ENCODE measurements at places on chromosomes 1 and 21. TPM values are rescaled to one million over a fixed set of nuclear protein-coding genes. Genes with fewer than 3 reads are reported as not detected.

- no peak for DNase-seq
These were observed 249.1 kb downstream of the C1orf94 start for GRCh38 chr1:34425785-34426184.

- DNase-seq = no peak
These were observed 10.7 kb downstream of the EPHB2 start for GRCh38 chr1:22721122-22721873.

GRCh38 chr1:155976913-155977689 is 1.2 kb downstream of the ARHGEF2 start:
- DNase-seq = no peak

DNA sequence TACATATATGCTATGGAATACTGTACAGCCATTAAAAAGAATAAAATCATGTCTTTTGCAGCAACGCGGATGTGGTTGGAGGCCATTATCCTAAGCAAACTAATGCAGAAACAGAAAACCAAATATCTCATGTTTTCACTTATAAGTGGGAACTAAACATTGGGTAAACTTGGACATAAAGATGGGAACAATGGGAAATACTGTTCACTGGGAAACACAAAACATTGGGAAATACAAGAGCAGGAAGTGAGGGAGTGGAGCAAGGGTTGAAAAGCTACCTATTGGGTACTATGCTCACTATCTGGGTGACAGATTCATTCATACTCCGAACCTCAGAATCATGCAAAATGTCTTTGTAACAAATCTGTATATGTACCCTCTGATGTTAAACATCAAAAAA is 17.3 kb upstream of the PPT1 start:
- DNase-seq = no peak

TCP10L gene
- 0.66 TPM for total RNA-seq

NEK2 gene
- not detected for total RNA-seq

DNA sequence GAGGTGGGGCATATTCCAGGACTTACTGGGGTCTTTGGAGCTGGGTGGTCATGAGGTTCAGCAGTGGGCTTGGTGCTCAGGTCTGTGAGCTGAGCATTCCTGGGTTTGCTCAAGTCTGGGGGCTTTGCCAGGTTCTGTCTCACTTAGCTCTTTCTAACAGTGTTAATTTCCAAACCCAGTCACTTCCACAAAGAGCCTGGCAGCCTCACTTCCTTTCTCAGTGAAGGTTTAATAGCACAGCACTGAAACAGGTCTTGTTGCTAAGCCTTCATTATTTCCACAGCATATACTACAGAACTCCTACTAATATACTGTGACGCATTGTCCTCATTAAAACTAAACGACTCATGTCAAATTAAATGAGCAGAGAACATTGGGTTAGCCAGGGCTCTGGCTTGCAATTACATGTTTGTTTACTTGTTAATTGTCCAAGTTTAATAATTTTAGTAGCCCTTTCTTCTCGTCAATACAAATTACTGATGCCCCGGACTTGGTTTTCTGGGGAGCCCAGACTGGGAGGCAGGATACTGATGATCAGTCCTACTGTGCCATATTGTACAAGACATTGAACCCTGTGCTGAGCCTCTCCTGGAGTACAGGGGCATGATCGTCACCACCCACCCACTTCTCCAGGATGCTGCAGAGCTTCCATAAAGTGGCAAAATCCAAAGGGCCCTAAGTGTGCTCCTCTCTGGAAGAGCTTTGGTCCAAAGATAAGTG is 170.7 kb downstream of the IER5 start:
- no peak for DNase-seq

PCP4 gene
- 2.3 TPM for total RNA-seq

DNA sequence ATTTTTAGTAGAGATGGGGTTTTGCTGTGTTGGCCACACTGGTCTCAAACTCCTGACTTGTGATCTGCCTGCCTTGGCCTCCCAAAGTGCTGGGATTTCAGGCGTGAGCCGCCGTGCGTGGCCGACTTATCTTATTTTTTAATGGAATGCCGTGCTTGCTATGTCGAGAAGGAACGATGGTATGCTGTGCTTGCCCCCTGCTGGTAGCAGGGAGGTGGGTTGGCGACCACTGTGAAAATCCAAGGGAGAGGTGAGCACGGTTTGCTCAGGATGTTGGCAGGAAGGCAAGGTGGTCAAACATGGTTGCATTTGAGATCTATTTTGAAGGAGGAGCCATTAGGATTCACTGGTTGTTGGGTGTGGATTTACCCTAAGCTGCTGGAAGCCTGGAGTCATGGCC is 45.8 kb upstream of the RCC2 start:
- DNase-seq = no peak

PRDM2 gene
- 45.6 TPM for total RNA-seq

- no peak for DNase-seq
These were observed at the start of the genes ADORA3 and TMIGD3 for GRCh38 chr1:111503585-111504060. ADORA3 (minus strand) TSS chr1:111503633; CDS start chr1:111503354, 279 bp downstream. TMIGD3 (minus strand) TSS chr1:111503633; CDS start chr1:111503354, 279 bp downstream.

TLCD4 gene
- 22.4 TPM for total RNA-seq

WDR64 gene
- total RNA-seq = not detected

GRCh38 chr1:152679459-152679858 is 4.4 kb downstream of the LCE2C start:
- DNase-seq = no peak

- DNase-seq = no peak
These were observed 12.3 kb downstream of the BARHL2 start for GRCh38 chr1:90704817-90705216.

DNA sequence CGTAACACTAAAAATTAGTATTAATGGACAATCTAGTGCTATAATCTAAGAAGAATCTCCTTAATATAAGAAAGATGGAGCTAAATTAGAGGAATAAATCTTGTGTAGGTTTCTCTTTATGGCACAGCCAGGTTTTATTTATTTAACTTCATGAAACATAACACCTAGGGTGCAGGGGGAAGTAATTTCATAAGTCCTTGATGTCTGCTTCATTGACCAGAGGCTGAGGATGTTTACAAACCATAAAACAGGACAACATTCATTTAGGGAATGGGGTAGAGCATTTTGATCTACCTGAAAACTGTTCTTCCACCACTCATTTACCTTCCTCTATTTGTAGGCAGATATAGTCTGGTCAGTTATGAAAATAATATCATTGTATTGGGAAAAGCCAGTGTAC is 95.5 kb downstream of the NGF start:
- DNase-seq = no peak

DNA sequence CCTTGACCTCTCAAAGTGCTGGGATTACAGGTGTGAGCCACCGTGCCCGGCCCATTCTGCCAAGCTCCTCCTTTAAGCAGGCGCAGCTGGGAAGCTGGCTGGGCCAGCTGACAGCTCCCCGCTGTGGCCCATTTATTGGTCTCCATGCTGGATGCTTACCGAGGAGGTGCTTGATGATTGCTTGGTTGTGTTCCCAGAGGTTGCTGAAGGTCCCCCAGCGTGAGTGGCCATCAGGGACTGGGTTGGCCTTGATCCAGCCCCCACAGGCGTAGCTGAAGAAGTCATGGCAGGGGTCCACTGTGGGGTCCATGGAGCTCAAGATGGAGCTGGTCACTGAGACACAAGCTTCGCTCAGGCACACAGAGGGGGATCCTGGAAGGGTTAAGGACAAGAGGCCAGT is 17.7 kb downstream of the ECE1 start:
- DNase-seq = no peak

LDLRAD2 gene
- total RNA-seq = 0.33 TPM

SAMD11 gene
- 23.0 TPM for total RNA-seq

ZBTB18 gene
- 16.7 TPM for total RNA-seq

TRIM67 gene
- total RNA-seq = not detected

DNA sequence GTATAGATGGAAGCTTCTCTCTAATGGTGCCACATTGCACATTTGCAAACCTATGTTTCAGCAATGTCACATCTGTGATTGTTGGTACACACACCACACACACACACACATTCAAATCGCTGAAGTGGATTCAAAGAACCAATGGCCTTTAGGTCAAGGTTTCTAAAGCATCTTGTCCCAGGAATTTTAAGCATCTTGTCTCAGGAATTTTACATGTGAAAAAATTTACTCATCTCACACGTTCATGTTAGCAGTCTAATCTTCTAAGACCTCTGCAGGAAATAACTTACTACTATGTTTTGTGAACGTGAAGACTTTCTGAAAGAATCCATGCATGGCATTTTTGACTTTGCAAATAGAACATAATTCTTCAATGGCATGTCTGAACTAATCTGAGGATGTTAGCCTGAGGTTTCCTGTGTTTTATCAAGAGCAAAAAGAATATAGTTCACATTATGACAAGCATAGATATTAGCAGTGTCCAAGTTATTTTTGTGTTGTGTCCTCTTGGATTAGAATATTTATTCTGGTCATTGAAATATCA is 125.1 kb downstream of the CYYR1 start:
- DNase-seq = no peak

- DNase-seq = no peak
These were observed 102.3 kb downstream of the PDE4B start for GRCh38 chr1:65894738-65895605.

DNA sequence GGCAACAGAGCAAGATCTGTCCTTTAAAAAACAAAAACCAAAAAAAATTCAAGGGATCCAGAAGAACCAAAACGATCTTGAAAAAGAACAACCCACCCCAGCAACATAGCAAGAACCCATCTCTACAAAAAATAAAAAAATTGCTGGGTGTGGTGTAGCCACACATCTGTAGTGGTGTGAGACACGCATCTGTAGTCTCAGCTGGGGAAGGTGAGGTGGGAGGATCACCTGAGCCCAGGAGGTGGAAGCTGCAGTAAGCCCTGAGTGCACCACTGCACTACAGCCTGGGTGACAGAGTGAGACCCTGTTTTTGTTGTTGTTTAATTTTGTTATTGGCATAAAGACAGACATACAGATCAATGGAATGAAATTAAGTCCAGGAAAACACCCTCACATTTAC is 22.3 kb downstream of the TRIM33 start:
- DNase-seq = no peak

TMEM269 gene
- total RNA-seq = 0.16 TPM

- no peak for DNase-seq
These were observed 134.8 kb downstream of the AKT3 start for GRCh38 chr1:243715285-243715684.

GRCh38 chr1:214584805-214585766 is 17.9 kb upstream of the CENPF start:
- DNase-seq = no peak

LRRC53 gene
- not detected for total RNA-seq

DNA sequence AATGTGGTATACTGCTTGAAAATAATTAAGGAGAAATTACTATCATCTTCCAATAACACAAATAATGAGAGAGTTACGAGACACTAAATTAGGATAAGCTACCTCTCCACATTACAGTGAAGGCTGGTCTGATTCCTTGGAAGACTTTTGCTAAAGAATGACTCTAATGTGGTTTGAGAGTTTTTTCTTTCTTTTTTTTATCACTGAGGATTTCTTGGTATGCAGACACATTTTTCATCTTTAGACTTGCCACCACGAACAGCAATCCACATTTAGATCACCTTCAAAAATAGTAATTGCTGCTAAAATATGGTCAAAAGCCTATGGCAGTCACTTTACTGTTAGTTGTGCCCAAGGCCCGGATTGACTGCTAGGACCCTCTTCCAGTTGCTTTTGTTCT is 16.6 kb upstream of the TMEM35B start:
- no peak for DNase-seq

DNA sequence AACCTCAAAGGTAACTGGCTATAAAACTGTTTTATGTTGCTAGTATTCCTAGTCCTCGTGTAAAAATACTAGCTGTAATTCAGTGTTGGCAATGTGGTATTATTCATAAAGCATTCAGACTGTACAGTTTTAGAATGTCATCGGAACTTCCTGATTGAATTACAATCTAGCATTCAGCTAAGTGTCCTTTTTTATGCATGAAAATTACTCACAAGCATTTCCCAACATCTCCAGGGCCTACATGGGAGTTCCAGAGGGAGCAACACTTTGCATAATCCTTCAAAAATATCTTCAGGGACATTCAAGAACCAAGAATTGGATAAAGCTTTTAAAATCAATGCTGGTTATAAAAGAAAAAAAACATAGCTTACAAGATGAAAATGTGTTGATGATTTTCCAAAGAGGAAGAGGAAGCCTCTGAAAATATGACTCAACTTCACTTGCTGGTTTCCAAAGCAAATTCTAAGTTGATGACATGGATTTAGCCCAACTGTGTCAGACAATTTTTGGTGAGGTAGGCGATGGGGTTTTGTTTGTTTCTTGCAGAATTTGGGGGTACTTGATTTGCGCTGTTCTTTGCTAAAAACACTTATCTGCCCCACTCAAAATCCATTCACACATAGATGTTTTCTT is 137.8 kb downstream of the SLC44A5 start:
- no peak for DNase-seq

AMY1C gene
- not detected for total RNA-seq

GRCh38 chr1:39901464-39901713 is 328 bp downstream of the MYCL start:
- DNase-seq = no peak

GRCh38 chr1:40860706-40861223 is 1.4 kb downstream of the CITED4 start:
- peak; percentile 41 for DNase-seq

CRYBG2 gene
- total RNA-seq = 0.66 TPM

DNA sequence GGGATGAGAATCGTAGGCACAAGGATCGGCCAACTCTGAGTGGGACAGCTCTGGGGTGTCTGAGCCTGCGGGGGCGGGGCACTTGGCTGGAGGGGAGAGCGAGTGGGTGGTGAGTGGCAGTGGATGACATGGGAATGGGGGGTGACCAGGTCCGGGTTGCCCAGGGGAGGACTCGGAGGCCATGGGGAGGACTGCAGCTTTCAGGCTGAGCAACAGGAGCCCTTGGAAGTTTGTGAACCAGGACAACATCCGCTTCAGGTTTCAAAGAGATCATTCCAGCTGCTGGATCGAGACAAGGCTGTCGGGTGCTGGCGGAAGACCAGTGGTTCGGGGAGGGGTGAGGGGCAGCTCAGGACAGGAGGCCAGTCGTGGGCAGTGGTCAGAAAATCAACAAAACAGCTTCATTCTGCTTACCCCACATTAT is 124.4 kb upstream of the IRF2BP2 start:
- no peak for DNase-seq

DNA sequence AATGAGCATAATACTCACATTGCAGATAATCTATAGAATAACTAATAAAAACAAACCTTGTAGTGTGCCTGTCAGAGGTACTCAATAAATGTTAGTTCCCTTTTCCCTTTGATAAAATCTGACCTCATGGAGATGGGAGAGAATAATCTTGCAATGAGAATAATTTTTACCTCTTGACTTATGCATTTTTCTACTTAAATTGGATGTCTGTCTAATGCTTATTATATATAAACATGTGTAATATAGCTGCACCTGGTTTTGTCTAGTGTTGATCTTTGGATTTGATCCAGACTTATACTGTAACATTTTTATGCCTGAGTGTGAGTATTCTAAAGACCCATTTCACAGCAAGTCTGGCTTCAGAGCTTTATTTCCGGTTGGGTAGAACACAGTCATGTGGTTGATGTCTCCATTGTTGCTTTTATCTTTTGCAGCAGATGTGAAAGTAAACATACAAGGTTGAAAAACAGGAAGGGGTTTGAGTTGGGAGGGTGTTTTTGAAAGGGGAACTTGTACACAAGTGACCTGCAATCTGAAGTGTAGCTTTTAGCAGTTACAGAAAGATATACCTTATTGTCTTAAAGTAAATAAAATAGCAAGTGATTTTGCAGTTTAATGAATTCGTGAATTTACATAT is 12.4 kb downstream of the EPB41 start:
- no peak for DNase-seq

GSTM1 gene
- 33.8 TPM for total RNA-seq
